ENCODE measurements at places on chromosomes 16 and 17. TPM values are rescaled to one million over a fixed set of nuclear protein-coding genes. Genes with fewer than 3 reads are reported as not detected.

GRCh38 chr17:40612599-40613244 is 34.9 kb downstream of the SMARCE1 start:
- DNase-seq, result no peak
- no peak overlapping the region for H3K4me3 ChIP-seq
- no peaks in the 10 kb centered on the region for H3K27me3 ChIP-seq
- H3K4me1 ChIP-seq, result peaks cover 28% of the 10 kb centered on the region

- H3K27ac ChIP-seq, result no peak overlapping the region
- no peaks in the 10 kb centered on the region for H3K4me1 ChIP-seq
- no peak for DNase-seq
- H3K4me3 ChIP-seq, result no peak overlapping the region
- H3K36me3 ChIP-seq, result peaks cover 72% of the 10 kb centered on the region
Measured at GRCh38 chr16:27771201-27771910, 221.4 kb downstream of the KATNIP start.

Gene MYH11
- 48.9 TPM for total RNA-seq

Gene PSMD7
- 54.1 TPM for total RNA-seq

DNA sequence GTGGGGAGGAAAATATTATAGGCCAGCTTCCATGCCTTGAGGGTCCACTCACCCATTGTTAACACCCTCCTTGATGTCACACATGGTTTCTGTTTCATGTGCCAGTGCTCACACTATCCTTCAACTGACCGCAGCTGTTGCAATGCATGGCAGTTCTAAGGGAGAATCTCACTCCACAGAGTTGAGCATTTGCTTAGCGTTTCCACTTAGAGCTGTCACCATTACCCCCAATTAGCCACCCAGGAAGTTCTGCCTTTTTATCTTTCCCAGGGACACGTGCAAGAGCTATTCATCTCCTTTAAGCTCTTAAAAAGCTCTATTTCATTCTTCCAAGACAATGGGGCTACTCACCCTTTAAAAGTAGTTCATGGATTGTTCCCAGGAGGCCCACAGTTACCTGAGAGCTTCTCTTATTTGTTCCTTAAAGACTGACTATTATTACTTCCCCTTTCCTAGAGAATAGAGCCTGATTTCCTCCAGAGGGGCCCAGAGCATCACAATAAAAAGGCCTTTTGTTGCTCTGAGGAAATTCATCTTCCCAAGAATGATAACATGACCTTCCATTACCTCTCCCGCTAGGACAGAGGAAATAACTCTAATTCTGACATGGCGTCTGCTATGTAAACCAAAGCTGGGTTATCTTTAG is 126.8 kb downstream of the CACNG3 start:
- H3K27me3 ChIP-seq, result no peaks in the 10 kb centered on the region
- no peak overlapping the region for H3K27ac ChIP-seq
- DNase-seq, result no peak
- H3K36me3 ChIP-seq, result no peaks in the 10 kb centered on the region
- no peaks in the 10 kb centered on the region for H3K4me1 ChIP-seq

GRCh38 chr17:57400648-57401047 is 144.3 kb downstream of the MSI2 start:
- H3K27me3 ChIP-seq, result no peaks in the 10 kb centered on the region
- H3K4me3 ChIP-seq, result no peak overlapping the region
- H3K4me1 ChIP-seq, result no peaks in the 10 kb centered on the region
- DNase-seq, result no peak
- H3K27ac ChIP-seq, result no peak overlapping the region

Gene COL1A1
- total RNA-seq, result 155 TPM

GRCh38 chr16:52721331-52721730 is 174.4 kb upstream of the TOX3 start:
- H3K36me3 ChIP-seq, result no peaks in the 10 kb centered on the region
- H3K27me3 ChIP-seq, result no peaks in the 10 kb centered on the region
- no peak overlapping the region for H3K4me3 ChIP-seq
- H3K27ac ChIP-seq, result no peak overlapping the region

GRCh38 chr17:37261286-37261685 is 114.5 kb upstream of the C17orf78 start:
- H3K4me3 ChIP-seq, result no peak overlapping the region
- H3K4me1 ChIP-seq, result no peaks in the 10 kb centered on the region
- H3K36me3 ChIP-seq, result peaks cover 12% of the 10 kb centered on the region

Gene ERN1
- 34.8 TPM for total RNA-seq

DNA sequence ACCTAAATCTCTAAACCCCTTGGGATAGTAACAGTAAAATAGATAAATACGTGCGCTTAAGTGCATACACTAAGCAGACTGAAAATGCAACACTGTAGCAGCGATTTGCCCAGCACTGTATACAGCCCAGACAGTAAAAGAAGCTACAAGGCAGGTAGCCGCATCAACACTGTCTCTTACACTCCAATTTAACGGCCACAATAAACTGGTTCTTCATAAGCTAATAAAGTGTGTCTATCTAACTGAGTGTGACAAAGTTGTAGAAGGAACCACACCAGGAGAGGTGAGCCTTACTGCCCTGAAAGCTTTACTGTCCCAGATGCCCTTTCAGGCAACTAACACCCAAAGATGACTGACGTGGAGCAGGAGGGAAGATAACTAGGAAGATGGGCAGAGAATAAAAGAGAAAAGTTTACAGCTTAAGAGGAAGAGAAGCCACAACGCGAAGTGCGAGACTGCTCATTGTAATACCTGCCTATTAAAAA is 847 bp downstream of the ZDHHC7 start:
- no peak for DNase-seq
- H3K27me3 ChIP-seq, result no peaks in the 10 kb centered on the region
- H3K27ac ChIP-seq, result peak overlapping the region; percentile 95
- H3K36me3 ChIP-seq, result no peaks in the 10 kb centered on the region

Gene PRSS33
- total RNA-seq, result not detected

GRCh38 chr17:81513372-81513752 is 763 bp upstream of the ACTG1 start:
- peaks cover 59% of the 10 kb centered on the region for H3K4me1 ChIP-seq
- H3K36me3 ChIP-seq, result peaks cover 38% of the 10 kb centered on the region
- peak; percentile 90 for DNase-seq
- no peaks in the 10 kb centered on the region for H3K27me3 ChIP-seq

- no peak overlapping the region for H3K27ac ChIP-seq
- no peak for DNase-seq
- no peaks in the 10 kb centered on the region for H3K36me3 ChIP-seq
- no peaks in the 10 kb centered on the region for H3K4me1 ChIP-seq
Measured at GRCh38 chr16:80585764-80586163, 45.0 kb downstream of the DYNLRB2 start.

DNA sequence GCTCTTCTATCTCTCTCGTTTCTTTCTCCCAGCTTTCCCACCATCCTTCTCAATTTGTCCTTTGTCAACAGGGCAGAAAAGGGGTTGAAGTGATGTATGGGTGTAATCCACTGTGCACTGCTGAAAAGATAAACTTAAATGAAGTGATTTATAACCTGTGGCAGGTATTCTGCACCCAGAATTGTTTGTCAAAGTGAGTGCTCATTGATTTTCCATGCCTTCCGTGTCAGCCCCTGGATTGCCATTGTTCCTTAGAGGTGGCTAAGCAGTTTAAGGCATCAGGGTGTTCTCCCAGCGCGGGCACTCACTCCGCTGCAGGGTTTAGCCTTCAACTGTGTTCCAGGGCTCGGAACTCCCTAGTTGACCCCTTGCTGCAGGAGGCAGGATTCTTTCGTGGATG is 82.9 kb downstream of the PITPNC1 start:
- H3K4me1 ChIP-seq, result no peaks in the 10 kb centered on the region
- no peaks in the 10 kb centered on the region for H3K27me3 ChIP-seq
- no peak overlapping the region for H3K4me3 ChIP-seq
- DNase-seq, result no peak

GRCh38 chr17:31654936-31655335 is 204.1 kb downstream of the COPRS start:
- no peaks in the 10 kb centered on the region for H3K36me3 ChIP-seq
- no peaks in the 10 kb centered on the region for H3K4me1 ChIP-seq
- peak; percentile 52 for DNase-seq
- H3K4me3 ChIP-seq, result no peak overlapping the region

DNA sequence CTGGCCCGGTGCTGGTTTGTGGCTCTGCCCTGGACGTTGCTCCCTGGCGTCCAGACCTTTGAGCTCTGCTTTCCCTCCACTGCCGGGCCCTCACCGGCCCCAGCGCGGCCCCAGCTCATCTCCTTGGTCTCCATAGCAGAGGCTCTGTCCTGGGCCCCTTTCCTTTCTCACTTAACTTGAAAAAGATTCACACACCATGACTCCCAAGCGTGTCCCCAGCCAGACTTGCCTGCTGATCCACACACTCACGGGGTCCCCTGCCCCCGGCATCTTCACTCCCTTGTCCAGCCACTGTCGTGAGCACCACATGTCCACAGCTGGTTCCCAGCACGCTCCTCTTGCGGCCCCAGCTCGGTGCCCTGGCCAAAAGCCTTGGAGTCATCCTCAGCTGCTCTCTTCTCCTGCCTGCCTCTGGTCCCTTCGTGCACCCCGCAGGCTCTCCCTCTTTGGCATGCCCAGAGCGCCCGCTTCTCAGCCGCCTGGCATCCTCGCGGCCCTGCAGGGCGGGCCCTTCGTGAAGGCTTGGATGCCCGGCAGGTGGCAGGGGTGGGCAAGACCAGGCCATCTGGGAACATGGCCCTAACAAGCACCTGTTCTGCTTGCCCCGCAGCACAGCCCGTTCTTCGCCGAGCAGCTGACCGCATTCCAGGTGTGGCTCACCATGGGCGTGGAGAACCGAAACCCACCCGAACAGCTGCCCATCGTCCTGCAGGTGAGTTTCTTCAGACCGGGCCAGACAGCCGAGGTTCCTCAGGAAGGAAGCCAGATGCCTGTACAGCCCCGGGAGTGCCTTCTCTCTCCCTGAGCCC is 145.6 kb upstream of the CHMP6 start:
- DNase-seq, result no peak
- H3K36me3 ChIP-seq, result peaks cover 7% of the 10 kb centered on the region
- no peaks in the 10 kb centered on the region for H3K4me1 ChIP-seq
- H3K27me3 ChIP-seq, result no peaks in the 10 kb centered on the region

Gene CCL3
- total RNA-seq, result 12.6 TPM

Gene SLC5A10
- not detected for total RNA-seq

DNA sequence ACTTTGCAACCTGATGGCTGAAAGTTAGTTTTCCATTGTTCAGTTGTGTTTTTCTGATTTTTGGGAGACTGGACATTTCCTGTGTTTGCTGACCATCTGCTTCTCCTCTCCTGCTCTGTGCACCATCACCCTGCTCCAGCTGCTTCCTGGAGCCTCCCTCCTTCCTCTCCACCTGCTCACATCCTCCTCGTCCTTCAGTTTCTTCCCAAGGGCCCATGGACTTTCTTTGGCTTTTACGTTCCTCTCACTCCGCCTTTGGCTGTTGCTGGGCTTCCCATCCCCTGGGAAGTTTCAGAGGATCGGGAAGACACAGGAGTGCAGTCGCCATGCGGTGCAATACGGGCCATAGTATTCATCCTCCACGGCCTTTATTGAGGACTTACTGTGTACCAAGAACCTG is 61.6 kb downstream of the TNFRSF13B start:
- H3K36me3 ChIP-seq, result no peaks in the 10 kb centered on the region
- no peak overlapping the region for H3K4me3 ChIP-seq
- H3K27me3 ChIP-seq, result no peaks in the 10 kb centered on the region
- no peaks in the 10 kb centered on the region for H3K4me1 ChIP-seq
- DNase-seq, result no peak

DNA sequence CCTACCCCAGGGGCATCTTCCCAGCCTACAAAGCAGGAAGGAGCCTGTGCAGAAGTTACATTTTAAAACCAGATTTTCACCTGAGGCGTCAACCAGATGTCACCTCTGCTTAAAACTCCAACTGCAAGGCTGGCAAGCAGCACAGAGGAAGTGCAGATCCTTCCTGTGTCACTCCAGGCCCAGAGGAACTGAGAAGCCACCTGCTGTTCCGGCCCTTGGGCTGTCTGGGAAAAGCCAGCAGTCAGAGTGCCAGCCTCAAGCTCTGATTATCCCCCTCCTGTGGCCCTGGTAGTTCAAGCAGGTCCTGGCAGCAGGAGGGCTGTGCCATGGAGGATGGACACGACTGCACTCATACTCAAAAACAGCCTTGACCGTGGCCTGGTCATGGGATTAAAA is 10.2 kb downstream of the POLR2C start:
- no peaks in the 10 kb centered on the region for H3K27me3 ChIP-seq
- H3K36me3 ChIP-seq, result peaks cover 51% of the 10 kb centered on the region
- no peak for DNase-seq
- H3K27ac ChIP-seq, result no peak overlapping the region
- no peak overlapping the region for H3K4me3 ChIP-seq
- H3K4me1 ChIP-seq, result peaks cover 44% of the 10 kb centered on the region

DNA sequence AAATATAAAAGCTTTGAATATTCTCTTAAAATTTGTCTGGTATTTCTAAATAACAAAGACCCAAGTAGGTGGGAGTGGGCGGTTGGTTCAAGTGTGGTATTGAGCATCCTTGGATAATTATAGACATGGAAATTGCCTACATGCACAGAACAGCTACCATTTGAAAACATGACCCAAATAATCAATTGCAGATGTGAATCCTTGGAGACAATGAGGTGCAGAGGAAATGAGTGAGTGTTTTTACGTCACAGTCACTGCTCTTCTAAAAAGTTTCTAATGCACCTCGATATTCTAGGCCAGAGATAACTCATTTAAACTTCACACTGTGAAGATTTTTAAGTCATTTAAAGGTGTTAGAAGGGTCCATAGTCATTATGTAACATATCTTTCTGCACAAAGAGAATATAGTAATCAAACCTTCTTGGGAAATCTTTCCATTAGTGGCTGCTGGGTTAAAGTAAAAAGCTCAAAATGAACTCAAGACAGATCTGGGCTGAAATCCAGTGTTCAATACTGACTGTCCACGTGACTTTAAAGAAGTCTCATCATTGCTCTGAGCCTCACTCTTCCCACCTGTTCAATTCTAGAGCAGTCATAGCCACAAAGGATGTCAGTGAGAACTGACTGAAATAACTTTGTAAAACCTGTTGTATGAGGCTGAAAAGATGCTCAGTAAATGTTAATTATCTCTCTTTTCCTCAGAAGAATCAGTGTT is 144.5 kb downstream of the CDH11 start:
- no peak for DNase-seq
- no peaks in the 10 kb centered on the region for H3K36me3 ChIP-seq
- no peaks in the 10 kb centered on the region for H3K27me3 ChIP-seq
- no peaks in the 10 kb centered on the region for H3K4me1 ChIP-seq

Gene SPATA32
- total RNA-seq, result not detected

DNA sequence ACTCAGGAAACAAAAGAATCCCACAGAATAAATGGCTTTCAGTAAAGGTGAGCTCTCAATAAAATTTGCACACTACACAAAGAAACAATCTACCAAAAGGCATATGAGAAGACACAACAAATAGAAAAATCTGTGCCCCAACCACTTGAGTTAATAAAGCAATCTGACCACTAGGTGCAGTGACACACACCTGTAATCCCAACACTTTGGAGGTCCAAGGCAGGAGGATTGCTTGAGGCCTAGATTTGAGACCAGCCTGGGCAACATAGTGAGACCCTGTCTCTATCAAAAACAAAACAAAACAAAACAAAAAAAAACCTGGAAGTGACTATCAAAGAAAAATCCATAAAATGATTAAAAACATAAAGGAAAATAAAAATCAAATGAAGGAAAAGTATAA is 9.6 kb upstream of the ABCA5 start:
- no peak for DNase-seq
- no peaks in the 10 kb centered on the region for H3K4me1 ChIP-seq

GRCh38 chr16:19810817-19811731 is 73.6 kb downstream of the GPRC5B start:
- no peaks in the 10 kb centered on the region for H3K27me3 ChIP-seq
- no peaks in the 10 kb centered on the region for H3K4me1 ChIP-seq
- no peak overlapping the region for H3K4me3 ChIP-seq
